Esophagus mucosa (tissue), 1 donor: ENCODE measurements at places on chromosomes 3 and 15. TPM values are rescaled to one million over a fixed set of nuclear protein-coding genes. Genes with fewer than 3 reads are reported as not detected.

The HDDC3 gene
- 10.6 TPM for total RNA-seq

DNA sequence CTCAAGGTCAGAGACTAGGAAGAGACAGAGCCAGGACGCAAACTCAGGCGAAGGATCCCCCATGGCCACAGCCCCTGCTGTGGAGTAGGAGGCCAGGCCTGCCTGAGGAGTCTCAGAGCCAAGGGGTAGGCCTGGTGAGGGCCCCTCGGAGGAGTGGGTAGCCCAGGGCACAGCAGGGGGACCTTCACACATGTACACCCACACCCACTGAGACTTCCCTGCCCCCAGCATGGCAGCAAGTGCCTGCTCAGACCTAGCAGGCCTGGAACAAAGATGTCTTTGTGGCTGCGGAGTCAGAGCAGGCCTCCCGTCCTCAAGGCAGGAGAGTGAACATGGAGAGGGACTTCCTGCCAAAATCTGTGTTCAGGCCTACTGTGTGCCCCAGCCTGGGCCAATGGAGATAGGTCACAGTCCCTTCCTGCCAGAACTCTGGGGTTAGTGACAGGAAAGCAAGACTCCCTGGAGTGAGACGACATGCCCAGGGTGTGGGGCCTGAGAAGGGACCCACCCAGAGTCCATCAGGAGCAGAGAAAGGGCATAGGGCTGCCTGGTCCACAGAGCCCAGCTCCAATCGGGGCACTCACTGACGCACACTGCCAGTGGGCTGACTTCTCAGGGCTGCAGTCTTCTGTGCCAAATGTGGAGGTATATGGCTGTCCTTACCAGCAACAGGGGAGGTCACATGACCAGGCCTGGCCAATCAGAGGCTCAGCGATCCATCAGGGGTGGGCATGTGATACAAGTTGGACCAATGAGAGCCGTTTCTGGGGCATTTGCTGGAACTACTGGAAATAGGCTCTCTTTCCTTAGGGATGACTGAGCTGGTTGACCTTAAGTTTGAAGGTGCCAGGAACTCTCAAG, 2.3 kb downstream of the GRIP2 start:
- ATAC-seq, result no peak

DNA sequence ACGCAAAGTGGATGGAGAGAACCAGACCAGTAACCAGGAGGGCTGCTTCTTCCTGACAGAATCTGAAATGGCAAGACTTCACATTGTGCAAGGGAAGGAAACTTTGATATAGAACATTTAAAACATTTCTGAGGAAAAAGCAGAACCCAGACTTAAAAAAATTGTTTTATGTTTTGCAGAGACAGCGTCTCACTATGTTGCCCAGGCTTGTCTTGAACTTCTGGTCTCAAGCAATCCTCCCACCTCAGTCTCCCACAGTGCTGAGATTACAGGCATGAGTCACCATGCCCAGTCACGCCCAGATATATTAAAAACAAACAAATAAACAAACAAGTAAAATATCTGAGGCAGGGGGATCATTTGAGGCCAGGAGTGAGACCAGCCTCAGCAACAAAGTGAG, 46.2 kb downstream of the CRTAP start:
- no peak for ATAC-seq

GRCh38 chr3:187746442-187747281, 1.4 kb upstream of the BCL6 start:
- ATAC-seq, result no peak

- ATAC-seq, result no peak
Observed at GRCh38 chr3:151016478-151016795, 43.9 kb upstream of the CLRN1 start.

DNA sequence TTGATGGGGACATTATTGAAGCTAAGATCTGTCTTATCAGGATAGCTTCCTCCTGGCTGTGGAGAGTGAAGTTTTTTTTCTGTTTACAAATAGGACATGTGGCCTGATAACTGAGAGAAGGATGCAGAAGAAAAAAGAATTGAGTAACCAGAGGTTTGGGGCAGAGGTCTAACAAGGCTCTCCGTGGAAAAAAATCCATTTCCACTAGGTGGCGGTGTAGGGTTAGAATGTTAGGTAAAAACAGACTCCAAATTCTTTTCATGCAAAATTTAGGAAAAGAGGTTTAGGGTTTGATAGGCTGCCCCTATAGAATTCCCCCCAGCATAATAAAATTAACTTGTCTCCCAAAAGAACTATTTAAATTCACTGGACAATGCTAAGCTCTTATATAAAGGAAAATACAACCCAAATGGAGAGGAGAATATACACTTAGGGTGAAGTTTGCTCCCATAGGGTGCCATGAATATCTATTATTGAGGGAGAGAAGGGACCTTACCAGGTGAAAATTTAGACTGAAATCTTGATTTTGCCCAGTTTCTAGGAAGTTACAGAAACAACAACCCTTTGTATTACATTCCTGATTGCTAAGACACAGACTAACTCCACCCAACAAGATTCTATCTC, 1560.4 kb downstream of the OTOL1 start:
- ATAC-seq, result no peak

The GOLGA6L7 gene
- total RNA-seq, result not detected

The LDHAL6B gene
- total RNA-seq, result not detected

The CRBN gene
- 20.9 TPM for total RNA-seq

The CHRM5 gene
- not detected for total RNA-seq

DNA sequence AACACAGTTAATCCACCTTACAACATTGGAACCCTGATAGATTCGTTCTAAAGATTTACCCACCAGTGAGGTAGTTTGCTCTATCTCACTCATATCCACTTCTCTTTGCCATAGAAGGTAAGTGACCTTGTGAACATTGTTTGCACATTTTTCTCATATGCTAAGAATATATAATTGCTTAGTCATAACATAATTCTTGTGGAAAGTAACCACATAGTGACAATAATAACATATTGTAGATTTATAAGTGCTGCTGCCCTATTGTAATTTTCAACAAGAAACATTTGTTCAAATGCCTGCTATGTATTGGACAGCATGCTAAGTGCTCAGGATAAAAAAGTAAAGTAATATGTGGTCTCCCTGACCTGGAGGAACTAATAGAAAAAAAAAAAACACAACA, 554.2 kb upstream of the KCNMB2 start:
- ATAC-seq, result no peak

- peak; percentile 65 for ATAC-seq
Observed at GRCh38 chr15:44194323-44195150, 534 bp downstream of the FRMD5 start.
